Activated T-helper 2 cell treated with anti-CD3 and anti-CD28 coated beads, Interferon-gamma antibody, Interleukin-2, Interleukin-4, amounts not matched to agents 10 μg/mL and 5 μg/mL and 100 μg/mL, durations not matched to agents 14 hours and 24 hours and 36 hours (primary cell): ENCODE measurements at places on chromosomes 7 and 10.

GRCh38 chr7:124758327-124758726 lies 7.3 kb downstream of the GPR37 start:
- DNase-seq, result no peak

DNA sequence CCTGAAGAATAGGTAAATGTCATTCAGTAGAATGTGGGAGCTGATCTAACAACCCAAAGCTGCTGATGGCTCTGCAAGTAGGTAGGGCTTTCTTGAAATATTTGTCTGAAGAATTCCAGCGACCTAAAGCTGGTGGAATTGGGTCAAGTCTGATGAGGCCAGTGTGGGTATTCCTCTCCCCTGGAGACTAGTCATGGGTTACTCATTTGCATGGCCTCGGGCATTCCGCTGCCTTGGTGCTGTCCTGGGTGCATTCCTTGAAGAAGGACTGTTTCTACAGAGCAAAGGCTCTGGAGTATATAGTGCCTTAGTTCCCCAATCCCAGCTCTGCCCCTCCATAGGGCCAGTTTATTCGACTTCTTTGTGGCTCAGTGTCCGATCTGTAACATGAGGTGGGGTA lies 19.2 kb downstream of the PDK4 start:
- DNase-seq, result no peak

- no peak for DNase-seq
Observed at GRCh38 chr10:76729841-76730487, 907.6 kb downstream of the KCNMA1 start.

DNA sequence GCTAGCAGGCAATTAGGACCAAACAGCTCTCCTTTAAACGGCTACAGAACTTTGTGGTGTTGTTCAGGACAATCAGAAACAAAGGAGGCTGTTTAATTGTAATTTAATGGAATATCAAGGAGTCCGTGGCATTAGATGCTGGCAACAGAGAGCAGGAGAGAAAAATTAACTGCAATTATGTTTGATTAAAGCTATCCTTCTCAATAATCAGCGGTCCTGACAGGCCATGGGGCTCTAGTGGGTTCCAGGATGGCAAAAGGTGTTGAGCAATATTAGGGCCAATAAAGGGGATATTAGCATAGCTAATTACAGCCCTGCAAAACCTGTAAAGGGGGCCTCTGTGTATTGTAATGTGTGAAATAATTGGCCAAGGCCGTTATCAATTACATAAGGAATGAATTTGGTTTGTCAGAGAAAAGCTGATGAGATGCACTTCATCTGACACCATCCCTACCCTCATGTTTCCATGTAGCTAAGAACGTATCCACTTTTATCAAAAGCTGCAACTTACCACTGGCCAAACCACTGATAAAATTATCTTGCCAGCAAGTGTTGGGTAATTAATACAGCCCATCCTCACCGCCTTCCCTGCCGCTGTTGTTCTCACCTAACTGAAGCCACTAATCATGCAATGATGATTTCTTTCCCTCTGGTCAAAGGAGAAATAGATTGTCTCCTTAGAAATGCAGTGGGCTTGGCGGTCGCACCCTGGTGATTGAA lies 81.6 kb downstream of the EBF3 start:
- DNase-seq, result no peak

DNA sequence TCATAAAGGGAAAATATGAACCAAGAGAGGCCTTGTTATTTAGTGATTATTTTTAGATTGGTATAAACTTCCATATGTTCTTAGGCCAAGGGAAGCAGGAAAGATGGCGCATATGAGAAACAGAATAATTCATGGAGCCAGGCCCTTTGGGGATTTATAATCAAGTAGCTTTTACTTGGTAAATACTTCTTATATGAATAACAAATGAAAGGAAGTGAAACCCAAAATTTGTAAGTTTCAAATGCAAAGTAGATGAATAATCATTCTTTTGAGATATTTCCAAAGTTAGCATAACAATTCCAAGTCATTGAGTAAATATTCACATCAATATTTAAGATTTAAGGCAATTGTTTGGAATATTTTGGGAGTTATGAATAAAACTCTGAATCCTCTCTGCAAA lies 13.9 kb upstream of the OPTN start:
- no peak for DNase-seq

DNA sequence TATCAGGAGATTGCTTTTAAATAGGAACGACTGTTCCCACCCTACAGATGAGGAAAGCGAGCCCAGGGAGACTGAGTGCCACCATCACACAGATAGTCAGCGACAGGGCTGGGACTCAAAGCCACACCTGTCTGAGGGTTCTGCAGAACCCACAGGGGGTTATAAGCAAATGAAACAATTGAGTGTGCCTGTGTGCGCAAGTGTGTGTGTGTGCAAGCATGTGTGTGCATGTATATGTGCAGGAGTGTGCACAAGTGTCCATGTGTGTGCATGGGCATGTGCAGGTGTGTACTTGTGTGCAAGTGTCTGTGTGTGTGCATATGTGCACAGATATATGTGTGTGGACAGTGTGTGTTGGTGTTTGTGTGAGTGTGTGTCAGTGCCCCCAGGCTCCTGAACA lies 280.2 kb downstream of the GRID1 start:
- no peak for DNase-seq

GRCh38 chr7:12107841-12108254 lies 103.2 kb upstream of the TMEM106B start:
- no peak for DNase-seq

- peak; percentile 26 for DNase-seq
Observed at GRCh38 chr10:23702977-23703414, 264.1 kb downstream of the OTUD1 start.

DNA sequence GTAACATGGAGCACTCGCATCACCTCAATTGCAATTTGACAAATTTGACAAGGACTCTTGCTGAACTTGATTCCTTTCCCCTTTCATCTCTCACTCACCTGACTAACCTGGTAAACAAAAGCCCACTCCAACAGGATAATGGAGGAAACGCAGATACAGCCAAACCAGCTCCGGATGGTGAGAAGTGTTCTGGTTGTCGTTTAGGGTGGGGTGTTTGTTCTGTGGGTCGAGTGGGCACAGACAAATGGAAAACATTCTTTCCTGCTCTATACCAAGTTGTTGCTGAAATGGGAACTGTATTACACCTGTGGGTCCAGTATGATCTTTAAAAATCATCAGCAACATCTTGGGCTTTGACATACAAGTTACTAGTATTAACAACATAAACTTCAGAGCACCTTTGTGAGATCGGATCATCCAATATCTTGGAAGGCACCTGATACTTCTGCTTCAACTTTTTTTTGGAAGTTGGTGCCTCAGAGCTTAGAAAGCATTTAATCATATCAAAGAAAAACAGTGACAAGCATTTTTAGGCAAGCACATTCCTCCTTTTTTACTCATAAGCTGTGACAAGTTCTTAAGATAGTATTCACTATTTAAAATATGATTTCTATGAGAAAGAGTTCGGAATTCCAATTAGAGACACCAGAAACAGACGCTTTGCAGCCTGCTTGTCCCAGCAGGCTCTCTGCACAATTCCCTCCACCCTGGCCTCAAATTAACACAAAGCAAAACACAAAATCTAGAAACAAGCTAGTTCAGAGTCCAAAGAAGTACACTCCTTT lies 58.1 kb downstream of the CCDC186 start:
- no peak for DNase-seq

- no peak for DNase-seq
Observed at GRCh38 chr10:127407551-127407950, 141.6 kb upstream of the NPS start.

GRCh38 chr10:114167985-114168384 lies 6.0 kb downstream of the CCDC186 start:
- DNase-seq, result no peak

- no peak for DNase-seq
Observed at GRCh38 chr7:25624833-25625232, 396.5 kb upstream of the NPVF start.

- no peak for DNase-seq
Observed at GRCh38 chr10:7561216-7561893, 105.4 kb downstream of the ITIH5 start.

GRCh38 chr7:39560408-39560807 lies 5.8 kb upstream of the YAE1 start:
- DNase-seq, result no peak

DNA sequence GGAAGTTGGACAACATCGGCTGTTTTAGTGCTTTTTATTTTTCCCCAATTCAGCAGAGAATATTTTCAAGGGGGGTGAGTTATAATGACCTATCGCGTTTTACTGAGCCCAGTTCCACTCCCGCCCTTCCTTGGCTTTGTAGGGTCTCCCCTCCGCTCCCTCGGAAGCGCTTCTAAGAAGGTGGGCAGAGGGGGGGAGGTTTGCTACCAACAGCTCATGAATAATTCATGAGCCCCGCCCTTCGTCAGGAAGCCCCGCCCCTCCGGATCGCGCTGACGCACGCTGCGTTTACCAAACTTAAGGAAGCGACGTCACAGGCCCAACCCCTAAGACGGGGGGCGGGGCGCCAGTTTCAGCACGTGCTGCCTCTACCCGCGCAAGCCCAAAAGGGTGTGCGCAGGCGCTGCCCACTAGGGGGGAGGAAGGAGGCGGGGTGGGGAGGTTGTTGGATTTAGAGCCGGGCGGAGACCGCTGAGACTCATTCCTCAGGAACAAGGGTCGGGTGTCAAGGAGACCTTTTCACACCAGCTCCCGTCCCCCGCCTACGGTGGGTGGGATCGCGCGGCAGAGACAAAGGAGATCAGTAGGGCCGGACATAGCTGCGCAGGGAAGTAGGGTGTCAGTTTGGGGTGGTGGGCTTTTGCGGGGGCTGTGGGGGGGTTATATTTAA lies 529 bp upstream of the MEPCE start:
- DNase-seq, result peak; percentile 100

DNA sequence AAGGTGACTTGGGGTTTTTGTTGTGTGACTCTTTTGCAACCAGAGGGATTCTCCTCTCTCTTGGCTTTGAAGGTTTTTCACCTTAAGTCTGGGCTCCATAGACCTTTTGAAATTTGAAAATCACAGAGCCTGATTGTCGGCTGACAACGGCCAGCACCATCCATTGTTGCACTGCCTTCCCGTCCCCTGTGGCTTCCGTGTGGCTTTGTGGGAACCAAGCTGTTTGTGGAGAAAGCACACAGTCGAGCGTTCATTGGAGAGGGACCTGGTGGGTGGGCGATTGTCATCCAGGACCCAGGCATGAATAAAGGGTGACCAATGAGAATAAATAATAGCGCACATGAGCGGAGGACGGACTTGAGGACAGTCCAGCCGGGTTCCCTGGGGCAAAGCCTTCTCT lies 7.4 kb upstream of the RAMP3 start:
- DNase-seq, result no peak

DNA sequence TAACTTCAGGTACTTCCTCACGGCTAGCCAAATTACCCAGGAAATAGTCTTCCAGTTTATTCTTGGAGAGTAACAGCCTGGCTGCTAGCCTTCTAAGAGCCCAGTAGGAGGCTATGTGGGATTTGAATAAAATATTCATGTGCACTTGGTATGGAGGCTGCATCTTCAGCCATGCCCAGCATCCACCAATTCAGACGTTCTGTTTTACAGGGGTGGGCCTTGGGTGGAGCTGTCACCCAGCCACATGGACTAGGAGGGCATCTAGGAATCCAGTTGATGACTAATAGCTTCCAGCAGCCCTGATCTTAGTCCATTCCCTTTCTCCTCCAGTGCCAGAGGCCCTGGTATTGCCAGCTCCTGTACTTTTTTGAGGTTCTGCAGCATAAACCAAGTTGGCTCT lies 66.3 kb upstream of the ZRANB1 start:
- DNase-seq, result no peak
